Activated CD4-positive, alpha-beta T cell treated with anti-CD3 and anti-CD28 coated beads for 36 hours (primary cell): ENCODE measurements at places on chromosomes 6 and 20.
A peak's percentile ranks its signal among the peaks of the same experiment; 100 is the strongest.

DNA sequence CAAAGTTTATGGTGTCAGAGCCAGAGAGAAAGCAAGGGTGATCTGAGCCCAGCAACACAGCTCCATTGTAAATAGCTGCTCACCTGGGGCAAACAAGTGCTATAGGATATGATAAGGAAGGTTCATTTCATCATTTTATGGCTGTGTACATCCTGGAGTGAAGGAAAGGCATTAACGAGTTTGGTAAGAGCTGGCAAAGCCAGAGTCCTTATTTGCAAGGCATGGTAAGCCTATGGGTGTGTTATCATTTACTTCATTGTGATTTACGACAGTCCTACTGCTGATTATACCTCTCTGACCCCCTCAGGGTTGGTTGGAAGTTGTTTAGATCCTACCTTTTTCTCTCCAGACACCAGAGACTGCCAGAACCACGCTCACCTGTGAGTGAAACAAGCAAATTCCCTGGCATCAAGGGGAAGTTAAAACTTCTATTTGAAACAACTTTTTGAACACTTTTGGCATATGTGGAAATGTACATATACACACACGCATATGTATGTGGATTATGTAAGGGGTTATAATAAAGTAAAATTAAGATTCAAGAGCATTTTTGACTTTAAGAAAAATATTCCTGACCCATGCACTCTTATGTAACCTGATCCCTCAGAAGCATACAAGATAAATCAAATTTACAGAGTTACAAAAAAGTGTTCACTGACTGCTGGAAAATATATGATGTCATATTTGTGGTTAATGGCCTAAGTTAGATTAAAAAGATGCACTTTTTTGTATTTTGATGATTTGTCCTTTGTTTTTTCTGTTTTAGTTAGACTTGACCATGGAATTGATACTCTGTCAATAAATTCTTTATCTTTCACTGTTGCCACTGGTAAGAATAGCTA, 40.4 kb upstream of the EDN1 start:
- DNase-seq = no peak

GRCh38 chr6:139927236-139927635, 552.8 kb upstream of the CITED2 start:
- DNase-seq = no peak

GRCh38 chr6:25295651-25296050, 16.5 kb downstream of the CARMIL1 start:
- DNase-seq = no peak

DNA sequence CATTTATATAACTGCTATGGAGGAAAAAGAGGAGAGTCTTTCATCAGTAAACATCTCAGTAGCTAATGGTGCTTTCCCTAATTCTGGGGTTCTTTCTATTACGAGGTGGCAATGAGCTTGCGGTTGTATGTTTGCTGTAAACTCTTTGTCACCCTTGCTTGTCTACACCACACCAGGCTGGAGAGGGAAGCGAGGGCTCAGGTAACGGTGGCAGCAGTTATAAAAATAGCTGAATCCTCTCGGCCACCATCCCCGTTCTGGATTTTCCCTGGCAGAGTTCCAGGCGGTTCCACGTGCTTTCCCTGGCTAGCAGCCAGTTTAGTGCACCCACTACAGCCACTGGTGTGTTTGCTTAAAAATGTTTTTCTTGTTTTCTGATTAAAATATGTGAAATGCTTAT, 39.0 kb downstream of the MAS1 start:
- DNase-seq = peak; percentile 66

- DNase-seq = no peak
Observed at GRCh38 chr20:37314617-37315016, 25.2 kb downstream of the MANBAL start.

DNA sequence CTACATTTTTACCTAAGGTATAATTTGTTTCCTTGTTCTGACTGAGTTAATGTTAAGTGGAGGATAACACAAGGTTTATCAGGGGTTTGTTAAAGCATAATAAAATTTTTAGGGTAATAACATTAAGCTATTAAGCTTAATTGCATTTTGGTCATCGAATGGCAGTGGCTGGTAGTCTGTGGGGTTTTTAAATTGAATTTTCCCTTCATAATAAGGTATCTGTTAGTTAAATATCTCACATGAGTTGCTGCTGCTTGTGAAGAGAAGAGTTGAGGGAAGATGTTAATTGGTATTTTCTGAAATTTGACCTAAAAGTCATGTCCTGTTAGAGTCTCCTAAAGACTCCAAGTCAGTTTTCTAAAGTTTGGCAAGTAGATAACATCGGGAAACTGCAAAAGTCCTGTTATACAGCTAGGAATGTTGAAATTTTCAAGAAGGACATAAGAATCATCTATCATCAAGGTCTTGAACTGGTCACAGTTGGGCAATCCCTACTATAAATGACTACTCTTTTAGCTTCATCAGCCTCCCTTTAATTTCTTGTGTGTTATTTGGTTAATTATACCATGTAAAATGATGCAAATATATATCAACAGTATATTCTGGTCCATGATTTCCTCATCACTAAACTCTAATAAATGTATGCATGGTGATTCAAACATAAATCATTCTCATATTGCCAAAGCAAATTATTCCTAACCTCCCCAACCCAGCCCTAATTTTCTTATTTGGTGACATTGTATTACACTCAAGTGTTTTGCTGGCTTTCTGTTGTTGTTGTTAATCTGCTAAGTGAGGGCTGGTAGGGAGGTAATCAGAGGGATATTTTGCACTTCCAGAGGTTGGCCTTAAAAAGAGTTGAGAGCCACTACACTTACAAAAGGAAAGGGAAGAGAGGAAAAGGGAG, 64.0 kb downstream of the MAP3K5 start:
- DNase-seq = no peak

- DNase-seq = peak; percentile 68
Observed at GRCh38 chr20:11891077-11891775, 26.5 kb upstream of the BTBD3 start.

DNA sequence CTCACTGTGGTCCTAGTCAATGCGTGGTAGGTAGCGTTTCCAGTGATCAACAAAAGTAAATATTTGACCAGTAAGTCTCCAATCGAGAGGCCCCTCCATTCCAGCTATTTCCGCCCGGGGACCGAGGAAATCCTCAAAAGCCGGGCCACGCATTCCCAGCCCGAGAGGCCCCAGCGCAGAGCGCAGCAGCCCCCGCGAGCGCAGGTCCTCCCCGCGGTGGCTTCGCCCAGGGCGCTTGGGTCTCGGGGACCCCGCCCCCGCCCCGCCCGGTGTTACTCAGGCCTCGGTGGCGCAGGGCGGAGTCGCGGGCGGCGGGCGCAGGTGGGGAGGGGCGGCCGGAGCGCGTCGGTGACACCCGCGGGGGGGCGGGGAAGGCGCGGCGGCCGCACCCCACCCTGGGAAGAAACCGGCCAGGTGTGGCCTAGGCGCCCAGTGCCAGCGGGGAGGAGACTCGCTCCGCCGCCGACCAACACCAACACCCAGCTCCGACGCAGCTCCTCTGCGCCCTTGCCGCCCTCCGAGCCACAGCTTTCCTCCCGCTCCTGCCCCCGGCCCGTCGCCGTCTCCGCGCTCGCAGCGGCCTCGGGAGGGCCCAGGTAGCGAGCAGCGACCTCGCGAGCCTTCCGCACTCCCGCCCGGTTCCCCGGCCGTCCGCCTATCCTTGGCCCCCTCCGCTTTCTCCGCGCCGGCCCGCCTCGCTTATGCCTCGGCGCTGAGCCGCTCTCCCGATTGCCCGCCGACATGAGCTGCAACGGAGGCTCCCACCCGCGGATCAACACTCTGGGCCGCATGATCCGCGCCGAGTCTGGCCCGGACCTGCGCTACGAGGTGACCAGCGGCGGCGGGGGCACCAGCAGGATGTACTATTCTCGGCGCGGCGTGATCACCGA, at the start of gene DSP:
DSP (plus strand) TSS at position 497 of the 890 bp plus-strand sequence; CDS start at position 742, 245 bp downstream.
- peak; percentile 64 for DNase-seq

DNA sequence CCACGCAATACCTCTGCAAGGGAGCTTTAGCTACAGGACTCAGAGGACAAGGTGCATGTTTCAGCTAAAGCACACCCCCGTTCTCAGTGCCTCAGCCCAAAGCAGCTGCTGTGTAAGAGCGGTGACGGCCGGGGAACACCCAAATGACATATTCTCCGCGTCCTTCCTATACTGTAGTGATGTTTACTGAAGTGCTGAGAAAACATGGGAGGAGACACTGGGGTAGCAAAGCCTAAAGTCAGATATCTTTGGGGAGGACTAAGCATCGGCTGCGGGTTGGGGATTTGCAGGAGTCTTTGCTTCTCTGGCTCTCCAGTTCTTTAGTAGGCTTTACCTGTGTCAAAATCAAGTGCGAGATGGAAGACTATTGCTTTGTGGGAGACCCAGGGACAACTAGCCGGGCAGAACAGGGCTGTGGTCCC, 1.7 kb downstream of the SLC22A23 start:
- peak; percentile 68 for DNase-seq

DNA sequence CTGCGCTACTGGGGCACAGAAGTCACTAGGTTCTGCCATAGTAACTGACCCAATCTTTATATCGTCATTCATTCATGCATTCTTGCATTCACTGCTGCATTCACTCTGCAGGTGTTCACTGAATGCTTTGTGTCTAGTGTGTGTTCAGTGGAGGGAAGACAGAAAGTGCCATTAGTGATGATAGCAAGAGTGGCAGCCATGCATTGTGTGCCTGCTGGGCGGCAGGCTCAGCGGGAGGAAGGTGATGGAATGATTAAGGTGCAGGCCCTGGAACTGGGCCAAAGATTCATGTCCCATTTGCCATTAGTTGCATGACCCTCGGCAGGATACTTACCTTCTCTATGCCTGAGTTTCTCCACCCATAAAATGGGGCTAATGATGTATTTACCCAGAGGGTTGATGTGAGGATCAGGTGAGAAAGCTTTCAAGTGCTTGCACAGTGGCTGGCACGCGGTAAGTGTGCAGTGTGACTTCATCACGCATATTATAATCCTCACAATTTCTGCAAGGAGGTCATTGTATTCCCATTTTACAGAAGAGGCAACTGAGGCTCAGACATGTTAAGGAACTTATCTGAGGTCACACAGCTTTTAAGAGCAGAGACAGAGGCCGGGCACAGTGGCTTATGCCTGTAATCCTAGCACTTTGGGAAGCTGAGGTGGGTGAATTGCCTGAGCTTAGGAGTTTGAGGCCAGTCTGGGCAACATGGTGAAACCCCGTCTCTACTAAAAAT, 40.1 kb downstream of the ITPR3 start:
- DNase-seq = no peak

DNA sequence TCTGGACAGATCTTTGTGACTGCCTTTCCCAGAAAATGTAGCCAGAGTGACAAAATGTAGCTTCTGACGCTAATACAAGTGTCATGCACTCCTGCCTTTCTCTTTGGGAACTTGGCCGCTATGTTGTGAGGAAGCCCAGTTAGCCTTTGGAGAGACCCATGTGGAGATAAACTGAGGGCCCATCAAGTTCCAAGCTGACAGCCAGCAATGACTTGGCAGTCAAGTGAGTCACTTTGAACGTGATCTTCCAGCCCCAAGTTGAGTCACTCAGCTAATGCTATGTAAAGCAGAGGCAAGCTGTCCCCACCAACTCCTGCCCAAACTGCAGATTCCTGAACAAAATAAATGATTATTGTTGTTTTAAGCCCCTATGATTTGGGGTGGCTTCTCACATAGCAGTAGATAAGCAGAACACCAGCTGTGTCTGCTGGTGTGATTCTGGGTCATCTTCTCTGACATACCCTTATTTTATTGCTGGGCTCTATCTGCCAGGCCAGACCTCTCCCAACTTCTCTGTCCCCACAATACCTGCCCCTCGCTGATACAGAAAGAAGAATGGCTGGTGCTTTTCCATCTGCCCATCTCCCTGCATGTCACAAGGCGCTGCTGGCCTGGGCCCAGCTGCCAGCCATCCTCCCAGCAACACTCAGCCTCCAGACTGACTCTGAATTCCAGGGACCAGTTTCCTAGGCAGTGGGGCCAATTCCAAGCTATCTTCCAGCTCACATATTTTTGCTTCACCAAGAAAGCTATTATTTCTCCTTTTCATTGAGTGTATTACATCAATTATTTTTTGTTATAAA, 274.8 kb downstream of the LRFN2 start:
- no peak for DNase-seq

DNA sequence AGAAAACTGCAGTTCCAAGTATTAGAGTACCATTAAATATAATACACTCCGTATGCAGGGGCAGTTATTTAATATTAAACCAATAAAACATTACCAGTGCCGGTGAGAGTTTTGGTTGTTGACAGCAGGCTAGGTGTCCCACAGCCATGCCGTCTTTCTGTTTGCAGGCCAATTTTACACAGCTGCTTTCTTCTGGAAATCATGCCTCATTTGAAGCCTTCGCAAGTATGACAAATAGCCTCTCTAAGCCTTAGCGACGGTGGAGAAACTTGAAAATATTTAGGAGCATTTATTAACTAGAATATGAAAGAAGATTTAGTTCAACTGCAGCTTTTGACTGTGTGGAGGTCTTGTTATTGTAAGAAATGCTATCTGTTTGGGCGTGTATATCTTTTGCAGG, 226.0 kb downstream of the BMP2 start:
- no peak for DNase-seq

DNA sequence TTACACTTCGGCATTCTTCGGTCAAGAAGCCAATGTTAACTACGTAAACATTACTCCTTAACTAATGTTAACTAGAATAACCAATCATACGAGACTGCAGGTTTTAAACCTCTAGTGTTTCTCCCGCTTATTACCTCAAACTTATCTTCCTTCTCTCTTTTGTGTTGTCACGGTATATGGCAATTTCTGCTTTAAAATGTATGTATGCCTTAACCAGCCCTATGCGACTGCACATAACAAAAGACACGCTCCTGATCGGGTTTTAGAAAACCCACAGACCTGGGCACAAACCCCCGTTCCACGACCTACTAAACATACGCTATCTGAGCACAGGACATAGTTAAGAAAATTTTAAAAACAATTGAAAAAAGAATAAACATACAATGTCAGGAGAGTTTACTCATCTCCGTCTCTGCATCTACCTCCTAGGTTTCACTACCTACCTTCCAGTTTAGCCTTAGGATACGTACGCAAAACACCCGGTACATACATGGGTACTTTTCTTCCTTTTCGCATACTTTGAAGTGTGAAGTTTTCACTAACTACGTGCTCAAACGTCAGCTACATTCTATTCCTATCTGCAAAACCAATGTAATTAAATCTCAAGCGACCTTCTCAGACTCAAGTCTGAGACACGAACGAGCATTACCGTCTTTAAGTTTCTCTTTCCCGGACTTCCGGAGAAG, 1.1 kb downstream of the CD164 start:
- DNase-seq = peak; percentile 25

GRCh38 chr6:28807682-28808280, 116.0 kb downstream of the TRIM27 start:
- DNase-seq = peak; percentile 60
